ENCODE measurements at places on chromosomes 6 and 20.

- DNase-seq = no peak
These were observed 31.1 kb downstream of the RNF217 start for GRCh38 chr6:124993327-124993726.

GRCh38 chr6:157177731-157178336, 145.5 kb downstream of the TMEM242 start:
- no peak for DNase-seq

DNA sequence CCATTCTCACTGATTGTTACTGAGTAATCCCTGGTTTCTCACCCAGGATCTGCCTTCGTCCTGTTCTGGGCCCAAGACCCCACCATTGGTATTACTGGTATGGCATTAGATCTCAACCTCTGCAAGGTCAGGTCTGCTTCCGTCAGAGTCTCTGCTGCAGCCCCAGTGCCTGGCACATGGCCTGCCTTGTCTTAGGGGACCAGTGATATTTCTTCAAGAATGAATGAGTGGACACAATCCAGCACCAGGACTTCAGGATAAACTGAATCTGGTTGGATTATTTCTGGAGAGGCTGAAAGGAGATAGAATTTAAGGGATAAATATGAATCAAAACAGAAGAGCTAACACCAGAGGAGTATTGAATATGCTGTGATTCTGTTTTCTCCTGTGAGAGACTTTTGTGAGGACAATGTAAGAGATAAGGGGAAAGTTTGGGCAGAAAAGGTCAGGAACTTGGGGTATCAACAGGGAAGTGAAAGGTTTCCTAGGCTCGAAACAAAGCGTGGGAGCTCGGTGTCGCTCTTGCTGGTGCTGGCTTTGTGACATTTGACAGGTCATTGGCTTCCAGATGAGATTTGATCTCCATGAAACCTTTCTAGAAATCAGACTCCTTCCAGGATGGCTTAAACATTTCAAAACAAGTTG, 53.9 kb downstream of the OSTM1 start:
- no peak for DNase-seq

- no peak for DNase-seq
These were observed 14.4 kb downstream of the TNFAIP3 start for GRCh38 chr6:137881522-137881886.

DNA sequence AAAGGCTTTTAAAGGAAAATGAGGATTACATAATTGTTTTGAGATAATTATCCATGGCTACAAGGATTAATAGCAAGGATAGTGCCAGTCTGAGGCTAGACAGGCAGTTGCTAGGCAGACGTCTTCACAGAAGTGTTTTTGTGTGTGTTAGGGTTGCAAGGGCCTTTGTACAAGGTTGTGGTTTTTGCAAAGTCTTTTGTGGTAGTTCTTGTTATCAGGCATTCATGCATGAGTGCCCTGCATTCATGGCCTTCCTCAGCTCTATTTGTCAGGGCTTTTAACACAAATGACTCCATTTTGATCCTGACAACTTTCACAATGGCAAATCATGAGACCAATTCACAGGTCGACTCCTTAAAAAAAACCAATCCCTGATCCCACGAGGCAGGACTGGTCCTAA, 68.1 kb upstream of the TXNDC5 start:
- no peak for DNase-seq

DNA sequence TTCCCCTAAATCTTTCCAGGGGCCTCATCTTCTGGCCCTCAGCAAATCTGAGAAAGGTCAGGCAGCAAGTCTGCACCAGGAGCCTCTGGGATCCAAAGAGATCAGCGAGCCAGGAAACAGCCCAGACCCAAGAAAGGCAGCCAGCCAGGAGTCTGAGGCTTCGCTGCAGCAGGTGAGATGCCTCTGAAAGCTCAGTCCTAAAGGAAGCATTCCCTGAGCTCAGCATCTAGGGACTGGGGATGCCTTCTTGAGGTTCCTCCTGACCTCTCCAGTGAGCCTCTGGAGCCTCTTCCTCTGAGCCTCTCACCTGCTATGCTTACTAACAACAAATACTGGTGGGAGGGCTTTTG, 118.8 kb upstream of the MAFB start:
- DNase-seq = no peak

DNA sequence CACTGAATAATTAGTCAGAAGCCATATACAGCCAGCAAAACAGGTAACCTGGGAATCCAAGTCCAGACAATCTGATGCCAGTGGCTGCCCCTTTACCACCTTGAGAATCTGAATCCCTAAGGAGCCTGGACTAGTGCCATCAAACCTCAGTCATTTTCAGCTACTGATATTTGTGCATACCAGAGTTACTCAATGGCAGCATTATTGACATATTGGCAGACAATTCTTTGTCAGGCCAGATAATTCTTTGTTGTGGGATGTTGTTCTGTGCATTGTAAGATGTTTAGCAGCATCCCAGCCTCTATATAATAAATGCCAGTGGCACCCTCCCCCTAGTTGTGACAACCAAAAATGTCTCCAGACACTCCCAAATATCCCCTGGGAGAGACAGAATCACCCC, 3.2 kb upstream of the EIF2S2 start:
- no peak for DNase-seq

DNA sequence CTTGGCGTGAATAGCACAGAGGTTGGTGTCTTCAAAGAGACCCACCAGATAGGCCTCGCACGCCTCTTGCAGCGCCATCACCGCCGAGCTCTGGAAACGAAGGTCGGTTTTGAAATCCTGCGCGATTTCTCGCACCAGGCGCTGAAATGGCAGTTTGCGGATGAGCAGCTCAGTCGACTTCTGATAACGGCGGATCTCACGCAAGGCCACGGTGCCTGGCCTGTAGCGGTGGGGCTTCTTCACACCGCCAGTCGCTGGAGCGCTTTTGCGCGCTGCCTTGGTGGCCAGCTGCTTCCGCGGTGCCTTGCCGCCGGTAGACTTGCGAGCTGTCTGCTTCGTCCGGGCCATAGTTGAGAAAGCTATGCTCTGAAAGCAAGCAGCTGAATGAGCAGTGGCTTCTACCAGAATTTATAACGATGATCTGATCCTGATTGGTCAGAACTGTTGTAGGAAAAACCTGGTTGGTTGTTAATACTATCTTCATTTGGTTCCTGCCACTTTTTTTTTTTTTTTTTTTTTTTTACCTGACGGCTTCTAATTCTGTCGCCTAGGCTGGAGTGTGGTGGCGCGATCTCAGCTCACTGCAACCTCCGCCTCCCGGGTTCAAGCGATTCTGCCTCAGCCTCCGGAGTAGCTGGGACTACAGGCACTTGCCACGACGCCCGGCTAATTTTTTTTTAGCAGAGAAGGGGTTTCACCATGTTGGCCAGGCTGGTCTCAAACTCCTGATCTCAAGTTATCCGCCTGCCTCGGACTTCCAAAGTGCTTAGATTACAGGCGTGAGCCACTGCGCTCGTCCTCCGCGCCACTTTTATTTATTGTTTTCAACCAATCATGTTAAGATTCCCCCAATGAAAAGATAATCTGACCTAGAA, 21.5 kb downstream of the OR2B2 start:
- peak; percentile 89 for DNase-seq

GRCh38 chr20:62019881-62020492, 45.7 kb downstream of the TAF4 start:
- no peak for DNase-seq

GRCh38 chr20:50625986-50626677, 65.2 kb downstream of the RIPOR3 start:
- peak; percentile 86 for DNase-seq

DNA sequence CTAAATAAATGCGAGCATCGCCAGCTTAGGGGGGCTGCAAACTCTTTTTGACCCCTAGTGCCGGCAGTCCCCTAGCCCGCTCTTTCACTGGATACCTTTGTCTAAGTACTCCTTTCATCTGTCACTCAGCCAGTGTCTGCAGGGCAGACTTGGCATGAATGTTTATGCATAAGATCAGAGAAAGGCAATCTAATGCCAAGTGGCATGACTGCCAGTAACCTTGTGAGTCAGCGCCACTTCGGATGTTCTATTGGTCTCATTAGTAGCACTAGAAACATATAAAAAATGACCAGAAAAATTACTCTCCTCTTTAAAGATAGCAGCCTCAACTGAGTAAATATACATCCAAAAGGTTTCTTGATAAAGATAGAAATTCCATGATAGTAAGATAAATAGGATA, 192.2 kb downstream of the TBC1D32 start:
- no peak for DNase-seq

GRCh38 chr6:35149891-35150566, 8.9 kb upstream of the TCP11 start:
- DNase-seq = no peak

DNA sequence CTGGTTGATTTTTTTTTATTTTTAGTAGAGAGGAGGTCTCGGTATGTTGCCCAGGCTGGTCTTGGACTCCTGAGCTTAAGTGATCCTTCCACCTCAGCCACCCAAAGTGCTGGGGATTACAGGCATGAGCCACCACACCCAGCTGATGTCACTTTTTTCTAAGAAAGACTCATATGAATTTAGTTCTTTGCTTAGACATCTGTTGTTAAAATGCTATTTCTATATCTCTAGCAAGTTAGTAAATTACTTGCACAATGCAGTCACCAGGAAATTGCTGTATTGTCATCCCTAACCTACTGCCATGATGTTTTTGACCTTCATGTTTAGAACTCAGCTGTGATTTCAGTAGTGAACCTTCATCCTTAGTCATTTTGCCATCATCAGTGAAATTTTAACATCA, 5.7 kb downstream of the KDM1B start:
- DNase-seq = no peak

DNA sequence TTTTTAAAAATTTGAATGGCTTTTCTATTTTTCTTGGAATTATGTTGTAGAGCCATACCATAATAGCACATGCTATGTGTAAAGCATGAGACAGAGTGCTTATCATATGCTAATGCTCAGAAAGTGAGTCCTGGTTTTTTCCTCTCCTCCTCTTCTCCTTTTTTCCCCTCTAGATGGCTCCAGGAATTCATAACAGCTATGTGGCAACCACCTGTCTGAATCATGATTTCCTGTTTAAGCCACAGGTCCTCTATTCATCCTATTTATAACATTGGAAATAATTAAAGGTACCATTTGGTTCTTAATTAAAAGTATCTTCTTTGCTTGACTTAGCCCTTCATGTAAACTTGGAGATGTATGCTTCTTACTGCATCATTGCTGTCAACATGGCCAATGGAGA, 260.0 kb upstream of the MAP3K7 start:
- DNase-seq = no peak

DNA sequence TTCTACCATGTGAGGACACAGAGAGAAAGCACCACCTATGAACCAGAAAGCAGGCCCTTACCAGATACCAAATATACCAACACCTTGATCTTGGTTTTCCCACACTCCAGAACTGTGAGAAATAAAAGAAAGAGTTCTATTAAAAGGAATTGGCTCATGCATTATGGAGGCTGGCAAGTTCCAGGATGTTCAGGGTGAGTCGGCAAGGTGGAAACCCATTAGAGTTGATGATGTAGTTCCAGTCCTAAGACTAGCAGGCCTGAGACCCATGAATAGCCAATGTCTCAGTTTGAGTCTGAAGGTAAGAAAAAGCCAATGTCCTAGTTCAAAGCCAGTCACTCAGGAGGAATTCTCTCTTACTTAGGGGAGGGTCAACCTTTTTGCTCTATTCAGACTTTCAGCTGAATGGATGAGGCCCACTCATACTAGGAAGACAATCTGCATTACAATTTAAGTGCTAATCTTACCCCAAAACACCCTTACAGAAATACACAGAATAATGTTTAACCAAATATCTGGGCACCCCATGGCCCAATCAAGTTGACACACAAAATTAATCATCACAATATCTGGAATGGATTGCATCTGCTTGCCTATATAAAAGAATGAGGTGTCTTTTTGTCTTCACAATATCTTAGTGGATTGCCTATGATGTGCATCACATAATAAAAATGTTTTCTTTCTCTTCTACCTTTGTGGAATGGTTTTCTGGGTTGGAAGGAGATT, 5.5 kb upstream of the TAAR1 start:
- no peak for DNase-seq

DNA sequence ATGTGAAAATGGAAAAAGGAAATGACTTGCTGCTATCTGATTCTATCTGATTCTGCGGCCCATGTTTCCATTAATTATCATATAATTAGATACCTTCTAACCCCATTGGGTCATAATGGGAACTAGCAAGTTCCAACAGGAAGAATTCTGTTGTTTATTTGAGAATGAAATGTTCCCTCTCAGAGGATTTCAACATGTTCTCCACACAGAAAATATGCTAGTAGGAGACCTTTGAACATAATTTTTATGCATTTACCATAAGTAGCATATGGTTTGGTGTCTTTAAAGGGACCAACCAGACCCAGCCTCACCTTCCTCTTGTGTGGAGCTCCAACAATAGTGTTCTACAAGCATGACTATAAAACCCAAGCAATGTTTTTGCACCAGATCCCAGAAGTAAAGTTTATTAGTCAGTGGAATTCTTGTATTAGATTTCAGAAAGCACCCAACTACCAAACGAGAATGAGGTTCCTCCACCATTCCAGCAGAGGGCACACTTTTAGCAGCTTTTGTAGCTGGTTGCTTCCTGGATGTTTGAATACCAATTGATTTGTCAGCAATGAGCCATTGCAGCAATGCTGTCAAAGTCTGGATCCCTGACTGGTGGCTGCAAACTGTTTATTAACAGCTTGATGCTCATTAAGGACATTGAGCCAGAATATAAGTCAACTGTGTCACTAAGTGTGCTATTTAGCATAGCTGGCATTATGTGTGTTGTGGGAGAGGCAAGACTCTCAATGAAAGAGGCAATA, 143.6 kb upstream of the GJE1 start:
- DNase-seq = peak; percentile 68

- DNase-seq = no peak
These were observed 30.3 kb downstream of the LRFN2 start for GRCh38 chr6:40556881-40557280.

- DNase-seq = no peak
These were observed 16.9 kb downstream of the TBPL1 start for GRCh38 chr6:133969921-133970295.

GRCh38 chr6:300026-300425, 7.7 kb downstream of the DUSP22 start:
- DNase-seq = no peak

GRCh38 chr6:111552241-111552744, 53.4 kb downstream of the TRAF3IP2 start:
- peak; percentile 87 for DNase-seq

GRCh38 chr20:35077872-35078271, 14.7 kb downstream of the TRPC4AP start:
- DNase-seq = no peak

DNA sequence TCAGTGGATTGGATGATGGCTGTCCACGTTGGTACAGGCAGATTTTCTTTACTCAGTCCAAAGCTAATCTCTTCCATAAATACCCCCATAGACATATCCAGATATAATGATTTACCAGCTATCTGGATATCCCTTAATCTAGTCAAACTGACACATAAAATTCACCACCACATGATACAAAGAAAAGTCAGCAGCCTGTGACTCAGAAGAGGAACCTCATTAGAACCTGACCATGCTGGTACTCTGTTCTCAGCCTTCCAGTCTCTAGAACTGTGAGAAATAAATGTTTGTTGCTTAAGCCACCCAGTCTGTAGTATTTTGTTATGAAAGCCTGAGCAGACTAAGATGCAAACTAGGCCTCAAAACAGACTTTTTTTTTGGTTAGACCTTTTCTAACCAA, 431.3 kb upstream of the RNF217 start:
- no peak for DNase-seq

GRCh38 chr6:108363113-108363512, 68.3 kb downstream of the AFG1L start:
- no peak for DNase-seq
